ENCODE measurements at places on chromosomes 6 and 20.

DNA sequence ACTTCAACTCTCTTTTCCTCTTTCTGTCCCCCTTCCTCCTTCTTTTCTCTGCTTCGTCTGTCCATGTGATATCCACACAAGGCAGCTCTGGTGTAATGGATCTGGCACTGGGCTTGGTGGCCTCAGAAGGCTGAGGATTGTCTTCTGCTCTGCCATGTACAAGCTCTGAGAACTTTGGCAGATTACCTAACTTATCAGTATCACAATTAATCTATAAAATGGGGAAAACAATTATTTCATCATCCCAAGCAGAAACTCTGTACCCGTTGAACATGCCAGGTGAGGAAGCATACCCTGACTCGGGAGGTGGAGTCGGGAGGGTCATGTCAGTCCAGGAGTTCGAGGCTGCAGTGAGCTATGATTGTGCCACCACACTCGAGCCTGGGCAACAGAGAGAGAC is 10.6 kb downstream of the RNF144B start:
- no peak for DNase-seq

GRCh38 chr6:83247471-83247870 is 54.3 kb downstream of the RWDD2A start:
- DNase-seq = no peak

DNA sequence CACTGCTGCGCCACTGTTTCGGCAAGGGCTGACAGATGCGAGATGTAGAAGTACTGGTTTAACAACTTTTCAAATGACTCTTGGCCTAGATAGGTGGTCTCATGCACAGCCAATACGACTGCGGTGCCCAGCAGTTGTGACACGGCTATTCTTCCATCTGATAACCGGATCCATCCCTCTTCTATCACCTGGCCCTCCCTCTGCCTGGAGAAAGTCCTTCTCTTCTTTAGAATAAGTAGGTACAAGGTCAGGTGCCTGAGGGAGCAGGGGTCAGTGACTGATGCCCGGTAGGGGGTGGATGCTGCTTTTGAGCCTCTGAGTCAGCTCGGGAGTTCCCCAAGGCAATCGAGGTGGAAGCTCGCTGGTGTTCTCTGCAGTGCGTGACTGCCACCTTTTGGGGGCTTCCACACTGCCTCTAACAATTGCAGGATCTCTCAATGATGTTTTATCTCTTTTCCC is 166.8 kb upstream of the GRIK2 start:
- DNase-seq = no peak

DNA sequence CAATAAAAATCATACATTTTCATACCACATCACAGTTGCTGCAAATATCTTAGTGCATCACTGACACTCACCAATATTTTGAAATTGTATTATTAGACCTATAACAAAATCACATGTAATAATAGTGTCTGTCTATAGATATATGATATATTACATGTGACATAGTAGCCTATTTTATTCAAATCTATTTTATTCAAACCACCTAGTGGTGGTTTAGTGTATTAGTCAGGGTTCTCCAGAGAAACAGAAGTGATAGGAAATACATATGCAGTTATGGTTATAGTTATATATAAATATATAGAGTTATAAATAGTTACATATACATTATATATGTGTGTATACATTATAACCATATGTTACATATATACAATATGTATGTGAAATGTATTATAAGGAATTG is 366.5 kb upstream of the ARID1B start:
- no peak for DNase-seq

All from stimulated activated CD8-positive, alpha-beta memory T cell treated with anti-CD3 and anti-CD28 coated beads, Interleukin-12 subunit alpha, Interleukin-12 subunit beta, amount 100 ng/mL, for 4 hours (primary cell).